ENCODE measurements at places on chromosomes 1 and 21.

DNA sequence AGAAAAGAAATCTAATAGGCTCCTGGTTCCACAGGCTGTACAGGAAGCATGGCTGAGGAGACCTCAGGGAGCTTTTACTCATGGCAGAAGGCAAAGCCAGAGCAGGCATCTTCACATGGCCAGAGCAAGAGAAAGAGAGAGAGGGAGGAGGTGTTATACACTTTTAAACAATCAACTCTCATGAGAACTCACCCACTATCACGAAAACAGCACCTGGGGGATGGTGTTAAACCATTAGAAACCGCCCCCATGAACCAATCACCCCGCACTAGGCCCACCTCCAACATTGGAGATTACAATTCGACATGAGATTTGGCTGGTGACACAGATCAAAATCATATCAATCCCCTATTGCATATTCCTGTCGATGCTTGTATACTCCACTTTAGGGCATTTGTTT, 93.5 kb downstream of the MRPL39 start:
- no peak for DNase-seq

GRCh38 chr21:34730756-34731445, 62.1 kb downstream of the CLIC6 start:
- no peak for DNase-seq

GRCh38 chr21:29115899-29116298, 14.5 kb upstream of the MAP3K7CL start:
- no peak for DNase-seq

DNA sequence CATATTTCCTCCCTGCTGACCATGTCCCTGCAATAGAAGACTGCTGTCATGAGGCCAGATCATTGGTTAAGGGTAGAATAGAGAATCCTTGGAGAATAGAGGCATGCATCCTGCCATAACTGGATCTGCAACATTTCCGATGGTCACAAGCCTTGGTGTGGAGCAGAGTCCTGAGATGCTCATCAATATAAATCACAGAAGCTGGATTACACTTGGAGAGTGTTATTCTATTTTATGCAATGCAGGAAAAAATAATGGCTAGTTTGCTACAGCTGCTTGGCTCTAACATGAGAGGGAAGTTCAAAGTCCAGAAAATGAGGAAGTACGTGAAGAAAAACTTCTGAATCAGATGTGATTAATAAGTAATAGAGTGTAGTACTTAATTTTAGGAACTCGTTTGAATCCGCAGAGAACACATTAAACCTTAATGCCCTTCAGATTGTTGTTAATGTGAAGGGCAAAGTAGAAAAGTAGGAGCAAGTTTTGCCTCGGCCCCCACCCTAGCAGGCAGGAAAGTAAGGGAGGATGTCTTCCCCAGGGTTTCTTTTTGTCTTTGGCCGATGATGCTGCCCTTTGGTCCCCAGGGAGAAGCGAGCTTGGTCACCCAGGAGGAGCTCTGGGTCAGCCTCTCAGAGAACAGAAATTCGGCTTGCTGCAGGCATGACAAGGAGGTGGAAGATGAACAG, 59.5 kb downstream of the KCNK1 start:
- DNase-seq = no peak

- DNase-seq = no peak
Observed at GRCh38 chr21:18449605-18450550, 46.3 kb upstream of the TMPRSS15 start.

DNA sequence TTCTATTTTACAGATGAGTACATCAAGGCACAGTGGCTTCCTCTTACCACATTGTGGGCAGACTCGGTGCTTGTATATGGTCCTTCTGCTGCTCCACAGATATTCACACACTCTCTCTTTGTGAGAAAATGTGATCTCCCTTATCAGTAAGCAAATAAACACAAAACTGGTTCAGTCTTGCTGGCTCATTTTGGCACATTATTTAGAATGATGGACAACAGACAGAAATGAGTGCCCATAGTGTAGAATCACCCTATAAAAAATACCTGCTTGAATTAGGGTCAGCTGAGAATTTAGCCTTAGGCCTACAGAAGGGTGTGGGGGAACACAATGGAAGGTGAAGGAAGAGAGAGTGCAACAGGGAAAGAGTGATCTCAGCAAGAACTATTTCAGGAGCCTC, 423.1 kb downstream of the HLX start:
- no peak for DNase-seq

DNA sequence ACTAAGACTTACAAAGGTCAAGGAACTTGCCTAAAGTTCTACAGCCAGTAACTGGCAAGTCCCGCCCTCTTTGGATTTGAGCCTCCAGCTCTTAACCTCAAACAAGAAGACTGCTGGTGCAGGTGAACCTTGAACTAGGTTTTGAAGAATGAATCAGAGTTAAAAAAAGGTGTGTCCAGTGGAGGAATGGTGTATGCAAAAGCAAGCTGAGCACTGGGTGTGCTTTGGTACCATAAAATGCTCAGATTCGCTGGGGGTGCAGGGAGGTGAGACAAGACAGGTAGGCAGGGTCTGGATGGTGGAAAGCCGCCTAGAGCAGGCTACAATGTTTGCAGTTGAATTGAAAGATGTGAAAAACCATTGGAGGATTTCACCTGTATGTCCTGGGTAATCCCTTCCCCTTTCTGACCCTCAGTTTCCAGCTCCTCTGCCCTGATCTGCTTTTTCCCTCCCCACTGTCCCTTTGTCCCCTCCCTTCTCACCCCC, 39.8 kb downstream of the FOXD2 start:
- no peak for DNase-seq

Measured in T-cell (primary cell).